ENCODE measurements at places on chromosomes 7 and 10.

DNA sequence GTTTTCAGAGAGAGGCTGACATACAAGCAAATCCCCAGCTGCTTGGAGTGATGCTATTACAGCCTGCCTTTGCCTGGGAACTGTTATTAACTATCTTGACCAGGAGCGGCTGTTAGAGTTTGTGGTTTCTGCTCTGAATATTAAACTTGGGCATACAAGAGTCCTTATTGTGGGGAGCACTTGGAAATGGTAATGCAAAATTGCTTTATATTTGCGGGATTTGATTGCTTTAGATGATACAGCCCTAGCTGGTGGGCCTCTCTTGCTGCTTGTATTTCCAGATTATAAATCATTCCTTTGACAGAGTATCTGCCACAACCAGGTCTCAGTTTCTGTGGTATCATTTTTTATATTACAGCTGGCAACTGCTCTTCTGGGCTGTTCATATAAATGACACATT lies 101.9 kb upstream of the FAM204A start:
- no peak for DNase-seq

DNA sequence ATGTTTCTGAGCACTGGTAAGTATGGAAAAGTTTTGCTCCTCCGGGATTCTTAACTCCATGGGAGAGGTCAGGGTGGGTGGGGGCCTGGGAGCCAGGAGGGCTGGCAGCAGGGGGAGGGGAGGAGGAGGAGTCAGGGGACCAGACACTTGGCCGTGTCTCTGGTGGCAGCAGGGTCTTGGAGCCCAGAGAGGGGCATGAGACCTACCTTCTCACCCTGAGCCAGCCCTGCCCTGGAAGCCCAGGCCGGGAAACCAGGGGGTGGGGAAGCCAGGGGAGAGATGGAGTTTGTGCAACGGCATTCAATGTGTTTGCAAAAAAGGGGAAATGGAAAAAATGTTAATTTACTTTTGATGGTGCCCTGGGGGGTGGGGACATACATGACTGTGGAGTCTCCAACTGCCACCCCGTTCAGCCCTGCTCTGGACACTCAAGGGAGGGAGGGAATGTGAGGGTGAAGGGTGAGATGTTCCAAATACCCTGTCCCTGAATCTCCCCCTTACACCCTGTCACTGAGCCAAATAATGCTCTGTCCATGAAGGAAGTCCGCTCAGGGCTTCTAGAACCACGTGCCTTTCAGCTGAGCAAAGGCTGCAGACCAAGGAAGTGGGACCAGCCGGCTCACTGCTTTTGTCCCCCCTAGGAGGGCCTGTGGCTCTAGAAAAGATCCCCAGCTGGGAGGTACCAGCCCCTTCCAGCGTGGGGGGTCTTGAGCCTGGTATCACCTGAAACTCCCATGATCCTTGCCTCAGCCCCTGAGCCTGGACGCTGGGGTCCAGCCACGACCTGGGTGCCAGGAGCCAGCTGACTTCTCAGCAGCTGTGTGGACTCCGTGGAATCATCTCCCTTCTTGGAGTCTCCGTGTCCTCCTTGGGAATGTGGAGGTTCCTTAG lies 48.3 kb downstream of the TMEM270 start:
- DNase-seq, result peak; percentile 6

DNA sequence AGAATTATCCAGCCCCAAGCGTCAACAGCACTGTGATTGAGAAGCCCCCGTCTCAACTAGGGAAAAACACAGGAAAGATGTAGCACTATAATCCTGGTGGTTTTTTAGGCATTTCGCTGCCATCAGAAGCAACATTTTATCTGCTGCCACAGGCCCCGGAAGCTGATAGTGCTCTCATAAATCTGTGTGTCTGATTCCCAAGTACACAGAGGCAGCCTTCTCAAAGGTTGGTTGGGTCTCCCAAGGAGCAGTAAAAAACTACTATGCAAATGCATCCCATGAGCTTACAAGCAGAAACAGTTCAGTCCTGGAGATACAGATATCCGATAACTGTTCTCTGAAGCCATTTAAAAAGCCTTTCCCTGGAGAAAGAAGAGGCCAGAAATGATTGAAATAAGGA lies 45.8 kb upstream of the LYZL1 start:
- DNase-seq, result no peak

DNA sequence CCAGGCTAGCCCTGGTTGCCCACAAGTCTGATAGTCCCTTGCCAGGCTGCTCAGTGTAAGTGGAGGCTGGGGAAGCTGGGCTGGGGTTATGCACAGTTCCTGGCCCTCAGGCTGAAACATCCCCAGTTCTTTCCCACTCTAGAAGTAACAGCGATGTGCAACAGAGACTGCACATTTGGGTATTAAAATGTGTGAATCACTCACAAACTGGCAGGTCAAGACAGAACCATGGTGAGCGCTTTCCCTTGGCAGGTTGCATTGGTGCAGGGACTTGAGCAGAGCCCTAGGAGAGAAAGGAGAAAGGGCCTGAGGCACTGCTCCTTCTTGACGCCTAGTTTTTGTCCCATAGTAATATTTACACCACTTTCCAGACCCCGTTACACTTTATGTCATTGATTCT lies 56.1 kb upstream of the SLC35B4 start:
- DNase-seq, result no peak

GRCh38 chr7:81957517-81957916 lies 187.7 kb upstream of the HGF start:
- DNase-seq, result no peak

Measured in stimulated activated naive B cell treated with anti-CD40 and anti-IgM and Interleukin-4, amounts not matched to agents 10 μg/mL and 1 μg/mL and 100 μg/mL, for 72 hours (primary cell).